Effector memory CD4-positive, alpha-beta T cell (primary cell): ENCODE measurements at places on chromosomes 11 and 22.
A peak's percentile ranks its signal among the peaks of the same experiment; 100 is the strongest.

DNA sequence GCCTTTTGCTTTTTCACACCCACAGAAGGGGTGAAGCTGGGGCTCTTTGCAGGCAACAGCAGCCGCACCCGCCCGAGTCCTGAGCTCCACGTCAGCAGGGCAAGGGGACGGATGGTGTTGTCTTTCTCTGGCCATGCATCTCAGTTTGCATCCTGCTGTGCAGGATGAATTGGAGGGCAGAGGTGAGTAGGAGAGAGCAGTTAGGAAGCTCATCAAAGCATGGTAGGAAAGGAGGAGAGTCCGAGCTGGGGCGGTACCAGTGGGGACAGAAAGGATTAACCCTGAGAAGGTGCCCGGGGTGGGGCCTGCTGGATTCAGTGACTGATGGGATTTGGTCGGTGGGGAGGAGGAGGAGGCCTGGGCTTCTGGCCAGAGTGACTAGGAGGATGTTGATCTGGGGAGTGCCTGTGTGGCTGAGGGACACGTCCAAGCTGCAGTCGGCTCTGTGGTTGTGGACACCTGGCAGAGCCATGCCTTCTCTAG, 14.6 kb downstream of the FAM83F start:
- no peak for DNase-seq

- no peak for DNase-seq
Observed at GRCh38 chr22:40279017-40279416, 67.3 kb upstream of the ADSL start.

GRCh38 chr11:11178671-11179638, 174.1 kb downstream of the CSNK2A3 start:
- DNase-seq = no peak

- DNase-seq = no peak
Observed at GRCh38 chr11:111836721-111837120, 34.7 kb downstream of the ALG9 start.

DNA sequence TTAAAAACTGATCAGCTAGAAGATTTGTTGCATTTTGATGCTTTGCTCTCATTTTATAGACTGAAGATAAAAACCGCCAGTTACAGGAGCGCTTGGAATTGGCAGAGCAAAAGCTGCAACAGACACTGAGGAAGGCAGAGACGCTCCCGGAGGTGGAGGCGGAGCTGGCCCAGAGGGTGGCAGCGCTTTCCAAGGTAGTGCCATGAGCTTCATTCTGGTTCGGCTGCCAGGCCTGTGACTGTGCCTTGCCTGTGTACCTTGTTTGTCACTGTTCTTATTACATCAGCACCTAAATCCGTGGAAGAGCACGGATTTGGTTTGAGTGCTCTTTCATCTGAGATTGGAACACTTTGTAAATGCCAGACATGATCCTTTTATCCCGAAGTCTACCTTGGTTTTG, 61.4 kb downstream of the PPFIA1 start:
- no peak for DNase-seq

DNA sequence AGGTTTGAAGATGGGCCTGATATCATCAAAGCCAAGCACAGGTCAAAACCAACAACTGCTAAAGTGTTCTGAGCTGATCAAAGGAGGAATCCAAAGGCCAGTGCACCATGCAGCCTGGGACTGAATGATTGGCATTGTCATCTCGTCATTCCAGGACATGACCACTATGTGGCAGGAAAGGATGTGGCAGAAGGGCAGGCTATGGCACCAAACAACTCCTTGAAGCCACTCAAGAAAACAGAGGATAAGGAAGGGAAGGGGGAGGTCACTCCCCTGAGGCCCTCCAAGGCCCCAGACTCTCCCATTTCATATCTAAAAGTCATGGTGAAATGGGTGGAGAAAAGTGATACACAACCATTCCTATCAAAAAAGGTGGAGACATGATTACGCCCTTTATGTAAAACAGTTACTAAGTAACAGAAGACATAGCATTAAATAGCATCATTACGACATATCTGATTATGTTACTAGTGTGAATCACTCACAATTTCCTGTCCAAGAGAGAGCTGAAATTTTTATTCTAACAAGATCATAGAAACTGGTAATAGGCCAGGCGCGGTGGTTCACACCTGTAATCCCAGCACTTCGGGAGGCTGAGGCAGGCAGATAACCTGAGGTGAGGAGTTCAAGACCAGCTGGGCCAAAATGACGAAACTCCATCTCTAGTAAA, 49.3 kb downstream of the AHNAK start:
- DNase-seq = no peak

DNA sequence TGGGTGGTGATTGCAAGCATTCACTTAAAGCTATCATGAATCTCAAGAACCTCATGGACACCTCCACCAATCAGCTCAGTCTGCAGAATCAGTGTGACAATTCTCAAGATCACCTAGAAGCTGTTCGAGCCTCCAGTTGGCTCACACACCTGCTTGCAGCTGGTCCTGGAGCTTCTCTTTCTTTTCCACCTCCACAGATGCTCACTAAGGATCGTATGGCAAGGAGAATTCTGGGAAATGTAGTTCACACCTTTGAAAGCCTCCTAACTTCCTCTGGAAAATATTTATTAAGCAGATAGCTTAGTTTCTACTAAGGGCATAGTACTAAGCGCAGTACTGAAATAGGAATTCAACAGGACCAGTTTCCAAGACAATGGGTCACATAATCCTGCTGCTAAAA, 26.2 kb downstream of the FSHB start:
- DNase-seq = no peak

- DNase-seq = no peak
Observed at GRCh38 chr11:116939499-116939898, 102.1 kb upstream of the APOA1 start.

GRCh38 chr22:40071720-40072119, 77.0 kb downstream of the FAM83F start:
- no peak for DNase-seq

DNA sequence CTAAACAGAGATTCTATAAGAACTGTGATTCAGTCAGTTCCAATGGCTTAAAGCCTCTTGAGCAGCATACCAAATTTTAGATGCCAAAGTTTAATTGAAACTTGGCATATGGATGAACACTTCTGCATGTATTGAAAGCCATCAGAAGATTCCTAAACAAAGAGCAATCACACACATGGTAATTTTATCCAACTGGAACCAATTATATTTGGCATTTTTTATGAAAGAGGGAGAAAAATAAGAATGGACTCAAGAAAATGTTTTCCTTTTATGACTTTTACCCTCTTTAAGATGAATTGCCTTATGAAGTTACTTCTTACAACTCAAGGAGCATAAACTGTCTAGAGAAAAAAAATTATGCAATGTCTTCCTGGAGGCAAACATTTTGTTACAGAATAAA, 7.4 kb downstream of the TRPC6 start:
- no peak for DNase-seq

DNA sequence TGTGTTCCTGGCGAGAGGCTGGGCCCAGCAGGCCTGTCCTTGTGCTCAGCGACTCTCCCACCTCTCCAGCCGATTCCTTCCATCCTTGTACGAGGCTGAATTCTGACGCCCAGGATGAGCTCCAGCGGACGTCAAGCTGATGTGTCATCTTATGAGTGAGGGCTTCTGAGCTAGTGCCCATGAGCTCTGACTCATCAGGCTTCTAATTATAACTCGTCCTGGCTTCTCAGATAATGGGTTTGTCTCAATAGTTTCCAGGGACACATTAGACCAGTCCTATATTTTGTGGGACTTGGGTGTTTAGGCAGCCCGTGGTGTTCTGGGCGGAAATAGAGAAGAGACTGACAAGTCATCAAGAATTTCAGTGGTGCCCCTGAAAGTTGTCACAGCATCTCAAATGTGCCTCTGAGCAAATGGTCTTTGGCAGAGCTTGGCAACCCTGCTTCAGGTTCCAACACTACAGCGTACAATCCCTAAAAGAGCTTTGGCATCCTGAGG, 108.2 kb upstream of the CD44 start:
- peak; percentile 34 for DNase-seq

DNA sequence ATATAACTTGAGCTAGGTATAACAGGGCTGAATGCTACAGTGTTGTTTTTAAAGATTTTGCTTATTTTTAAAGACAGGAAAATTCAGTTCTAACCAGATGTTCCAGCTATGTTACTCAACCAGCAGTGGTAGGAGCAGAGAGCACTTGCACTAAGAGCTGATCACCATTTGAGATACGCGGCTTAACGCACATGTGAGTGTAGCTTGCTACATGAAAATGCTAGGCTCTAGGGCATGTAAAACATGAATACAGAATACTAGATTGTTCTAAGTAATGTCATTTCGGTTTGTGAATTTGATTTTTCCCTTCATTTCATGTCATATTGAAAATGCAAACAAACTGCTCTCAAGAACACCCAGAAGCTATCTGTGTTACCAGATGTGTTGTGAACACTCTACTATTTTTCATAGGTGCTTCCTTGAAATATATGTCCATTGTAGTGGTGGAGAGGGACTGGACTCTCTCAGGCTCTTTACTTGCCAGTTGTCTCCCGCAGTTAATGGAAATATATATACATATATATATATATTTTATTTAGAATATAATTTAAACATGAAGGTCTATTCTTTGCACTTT, 10.8 kb upstream of the TECTA start:
- no peak for DNase-seq

DNA sequence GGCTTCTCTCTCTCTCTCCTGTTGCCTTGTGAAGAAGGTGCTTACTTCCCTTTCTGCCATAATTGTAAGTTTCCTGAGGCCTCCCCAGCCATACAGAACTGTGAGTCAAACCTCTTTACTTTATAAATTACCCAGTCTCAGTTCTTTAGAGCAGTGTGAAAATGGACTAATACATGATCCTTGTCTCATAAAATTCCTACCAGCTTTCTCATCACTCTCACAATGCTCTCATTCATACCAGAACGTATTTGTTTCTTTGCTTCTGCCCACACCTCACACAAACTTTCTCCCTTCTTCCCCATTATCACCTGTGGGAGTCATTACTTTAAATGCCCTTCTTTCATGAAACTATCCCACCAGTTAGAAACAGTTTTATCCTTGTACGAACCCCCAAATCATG, 62.7 kb upstream of the ARHGAP42 start:
- DNase-seq = no peak

GRCh38 chr11:105774899-105775298, 165.0 kb downstream of the GRIA4 start:
- no peak for DNase-seq

- no peak for DNase-seq
Observed at GRCh38 chr11:93490996-93491618, 52.1 kb downstream of the SMCO4 start.

GRCh38 chr11:22084056-22084455, 108.8 kb upstream of the ANO5 start:
- DNase-seq = no peak
